ENCODE measurements at places on chromosomes 7 and 10.

GRCh38 chr10:121134711-121135110 is 283.5 kb downstream of the WDR11 start:
- no peak for DNase-seq

GRCh38 chr7:5681423-5681822 is 100.0 kb downstream of the RNF216 start:
- DNase-seq, result no peak

DNA sequence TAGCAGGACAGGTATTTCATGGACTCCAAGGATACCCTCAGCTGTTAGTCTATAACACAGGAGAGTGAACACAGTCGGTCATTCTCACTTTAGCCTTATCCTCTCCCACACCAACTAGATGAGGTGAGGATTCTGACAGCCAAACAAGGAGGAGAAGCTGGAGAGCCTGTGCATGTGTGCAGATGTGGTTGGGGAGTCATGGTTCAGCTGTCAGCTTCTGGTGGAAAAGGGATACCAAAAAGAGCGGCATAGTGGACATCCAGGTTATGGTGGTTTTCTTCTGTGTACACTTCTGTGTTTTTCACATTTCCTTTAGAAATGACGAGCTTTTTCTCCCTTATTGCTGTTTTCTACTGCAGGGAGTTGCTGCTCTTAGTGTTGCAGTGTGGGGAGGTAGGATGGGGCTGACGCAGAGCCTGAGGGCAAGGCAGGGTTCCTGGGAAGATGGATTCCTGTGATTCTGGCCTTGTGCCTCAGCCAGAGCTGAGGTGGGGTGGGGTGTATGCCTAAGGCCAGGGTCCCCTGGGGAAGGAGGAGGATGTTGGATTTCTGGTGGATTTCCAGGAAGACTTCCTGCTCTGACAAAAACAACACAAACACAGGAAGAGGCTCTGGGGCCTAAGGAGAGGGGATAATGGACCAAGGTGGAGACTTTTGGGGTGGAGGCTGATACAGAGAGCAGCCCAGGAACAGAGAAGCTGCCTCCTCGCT is 26.6 kb downstream of the PLAU start:
- DNase-seq, result no peak

DNA sequence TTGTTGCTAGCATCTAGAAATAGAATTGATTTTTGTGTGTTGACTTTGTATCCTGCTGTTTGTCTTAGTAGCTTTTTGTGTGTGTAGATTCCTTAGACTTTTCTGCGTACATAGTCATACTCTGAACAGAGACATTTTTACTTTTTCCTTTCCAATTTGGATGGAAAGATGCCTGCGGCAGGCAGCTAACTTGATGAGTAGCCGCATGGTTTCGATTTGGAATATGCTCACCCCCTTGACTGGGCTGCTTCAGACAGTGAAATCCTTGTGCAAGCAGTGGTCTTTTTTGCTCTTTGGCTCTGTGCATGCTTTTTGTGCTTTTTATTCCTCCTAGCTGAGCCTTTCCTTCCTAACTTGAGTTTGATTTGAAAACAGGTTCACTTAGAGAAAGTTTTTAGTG is 71.8 kb downstream of the HHEX start:
- DNase-seq, result no peak

- DNase-seq, result no peak
Observed at GRCh38 chr7:131919920-131920709, 363.7 kb upstream of the PODXL start.

DNA sequence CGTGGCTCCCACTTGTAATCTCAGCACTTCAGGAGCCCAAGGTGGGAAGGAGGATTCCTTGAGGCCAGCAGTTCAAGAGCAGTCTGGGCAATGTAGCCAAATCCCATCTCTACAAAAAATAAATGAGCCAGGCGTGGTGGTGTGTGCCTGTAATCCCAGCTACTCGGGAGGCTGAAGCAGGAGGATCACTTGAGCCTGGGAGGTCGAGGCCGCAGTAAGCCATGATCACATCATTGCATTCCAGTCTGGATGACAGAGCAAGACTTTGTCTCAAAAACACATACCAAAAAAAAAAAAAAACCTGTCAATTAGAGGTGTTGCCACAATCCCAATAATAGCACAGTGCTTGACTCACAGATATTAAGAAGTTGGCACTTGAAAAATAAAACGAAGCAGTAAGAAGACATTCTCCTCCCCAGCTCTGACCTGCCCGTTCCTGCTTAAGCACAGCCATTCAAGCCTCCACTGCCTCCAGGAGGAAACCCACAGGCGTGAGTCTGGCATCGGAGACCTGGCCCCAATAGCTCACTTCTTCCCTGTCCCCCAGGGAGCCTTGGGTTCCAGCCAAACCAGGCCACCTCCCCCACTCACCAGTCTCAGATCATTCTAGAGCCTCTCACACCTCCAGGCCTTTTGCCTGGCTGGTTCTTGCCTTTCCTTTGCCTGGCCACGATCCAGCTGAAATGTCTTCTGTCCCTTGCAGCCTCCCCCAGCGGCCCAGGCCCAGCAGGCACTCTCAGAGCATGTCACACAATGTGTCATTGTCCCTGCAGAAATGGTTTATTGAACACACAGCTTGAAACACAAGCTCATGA is 45.3 kb upstream of the GTF2I start:
- DNase-seq, result peak; percentile 15

DNA sequence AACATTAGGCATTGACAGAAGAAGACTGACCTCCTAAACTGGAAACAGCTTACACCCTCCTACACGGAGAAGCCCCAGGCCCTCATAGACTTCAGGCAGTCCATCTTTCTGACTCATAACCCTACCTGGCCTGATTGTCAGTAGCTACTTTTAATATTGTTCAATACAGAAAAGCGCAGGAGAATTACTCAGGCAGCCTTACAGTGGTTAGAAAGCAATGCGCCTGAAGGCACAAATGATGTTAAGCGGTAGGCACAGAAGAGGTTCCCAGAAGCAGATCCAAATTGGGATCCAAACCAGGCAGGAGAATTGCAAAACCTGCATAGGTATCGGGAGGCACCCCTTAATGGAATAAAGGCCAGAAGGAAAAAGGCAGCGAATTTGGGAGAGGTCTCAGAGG is 5.4 kb upstream of the CYREN start:
- DNase-seq, result no peak

- DNase-seq, result no peak
Observed at GRCh38 chr10:106158241-106158640, 1006.3 kb downstream of the SORCS1 start.

GRCh38 chr10:116029826-116030225 is 243.2 kb downstream of the GFRA1 start:
- DNase-seq, result no peak

- no peak for DNase-seq
Observed at GRCh38 chr10:113524539-113525490, 28.0 kb upstream of the HABP2 start.

GRCh38 chr7:155374276-155375252 is 76.9 kb downstream of the INSIG1 start:
- DNase-seq, result no peak

DNA sequence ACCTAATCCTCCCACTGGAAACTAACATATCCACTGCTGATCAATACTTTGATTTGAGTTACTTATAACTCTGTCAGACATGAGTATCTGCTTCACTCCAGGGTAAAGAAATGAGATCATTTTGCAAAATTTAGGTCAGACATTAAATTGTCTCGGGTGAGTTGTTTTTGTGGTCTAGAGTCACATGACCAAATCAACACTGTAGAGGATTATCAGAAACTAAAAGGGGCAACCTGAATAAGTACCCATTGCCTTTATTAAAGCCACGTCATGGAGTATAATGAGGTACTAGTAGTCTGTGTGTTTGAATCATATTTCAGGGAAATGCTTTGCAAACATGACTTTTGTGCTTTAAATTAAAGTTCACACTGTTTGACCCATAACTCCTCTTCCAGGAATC is 107.7 kb upstream of the ADO start:
- DNase-seq, result no peak

DNA sequence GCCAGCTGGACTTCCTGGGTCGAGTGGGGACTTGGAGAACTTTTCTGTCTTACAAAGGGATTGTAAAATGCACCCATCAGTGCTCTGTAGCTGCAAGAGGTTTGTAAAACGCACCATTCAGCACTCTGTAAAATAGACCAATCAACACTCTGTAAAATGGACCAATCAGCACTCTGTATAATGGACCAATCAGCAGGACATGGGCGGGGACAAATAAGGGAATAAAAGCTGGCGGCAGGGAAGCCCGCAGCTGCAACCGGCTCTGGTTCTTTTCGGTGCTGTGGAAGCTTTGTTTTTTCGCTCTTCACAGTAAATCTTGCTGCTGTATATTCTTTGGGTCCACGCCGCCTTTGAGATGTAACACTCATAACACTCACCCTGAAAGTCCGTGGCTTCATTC is 151.9 kb downstream of the GALNT17 start:
- no peak for DNase-seq

GRCh38 chr10:97003804-97004201 is 171.7 kb downstream of the LCOR start:
- no peak for DNase-seq

DNA sequence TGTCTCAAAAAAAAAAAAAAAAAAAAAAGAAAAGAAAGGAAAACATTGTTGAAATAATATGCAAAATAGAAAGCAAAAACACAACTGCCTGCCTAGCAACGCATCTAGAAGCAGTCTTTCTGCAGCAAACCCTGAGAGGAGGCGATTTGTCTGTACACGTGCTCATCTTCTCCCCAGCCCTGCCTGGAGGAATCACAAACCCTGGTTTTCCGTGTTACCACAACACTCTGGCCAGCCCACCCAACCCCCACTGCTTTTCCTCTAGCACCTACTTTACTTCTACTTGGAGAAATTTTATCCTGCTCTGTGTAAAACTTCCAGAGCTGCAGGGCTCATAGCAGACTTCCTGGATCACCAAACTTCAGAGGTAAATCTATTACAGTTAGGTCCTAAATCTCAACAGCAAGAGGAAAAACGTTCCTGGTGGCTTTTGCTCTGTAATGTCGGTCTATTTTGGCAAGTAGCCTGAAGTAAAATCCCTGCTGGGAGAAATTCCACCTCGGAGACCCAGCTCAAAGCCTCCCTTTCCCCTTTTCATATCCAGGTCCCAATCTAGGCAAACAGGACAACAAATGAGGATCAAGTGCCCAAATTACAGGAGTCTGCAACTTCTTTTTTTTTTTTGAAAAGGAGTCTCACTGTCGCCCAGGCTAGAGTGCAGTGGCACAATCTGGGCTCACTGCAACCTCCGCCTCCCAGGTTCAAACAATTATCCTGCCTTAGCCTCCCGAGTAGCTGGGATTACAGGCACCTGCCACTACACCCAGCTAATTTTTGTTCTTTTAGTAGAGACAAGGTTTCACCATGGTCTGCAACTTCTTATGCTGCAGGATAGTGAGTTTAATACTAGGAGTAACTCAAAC is 91.6 kb downstream of the DNMBP start:
- DNase-seq, result no peak

- DNase-seq, result no peak
Observed at GRCh38 chr10:33772370-33773252, 438.1 kb upstream of the NRP1 start.

- DNase-seq, result no peak
Observed at GRCh38 chr7:72785166-72785955, 42.6 kb downstream of the TYW1B start.

- DNase-seq, result no peak
Observed at GRCh38 chr10:84895541-84895940, 567.2 kb downstream of the CCSER2 start.

GRCh38 chr10:103888113-103888841 is 29.7 kb downstream of the STN1 start:
- DNase-seq, result no peak

DNA sequence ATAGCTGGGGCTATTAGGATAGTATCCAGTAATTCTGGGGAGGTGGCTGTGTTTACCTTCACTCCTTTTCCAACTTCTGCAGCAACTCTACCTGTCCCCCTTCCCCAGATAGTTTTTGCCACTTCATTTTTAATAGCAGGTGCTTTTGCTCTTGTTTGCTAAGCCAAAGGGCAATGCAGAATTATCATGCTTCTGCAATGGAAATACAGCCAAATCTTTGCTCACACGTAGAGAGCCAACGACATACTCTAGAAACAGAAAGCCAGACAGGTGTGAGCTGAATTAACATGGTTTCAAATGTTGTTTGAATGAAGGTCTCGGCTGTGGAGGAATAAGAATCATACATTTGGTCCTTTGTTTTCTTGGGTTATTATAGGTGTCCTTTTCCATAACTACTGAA is 14.4 kb downstream of the PLEKHS1 start:
- no peak for DNase-seq

DNA sequence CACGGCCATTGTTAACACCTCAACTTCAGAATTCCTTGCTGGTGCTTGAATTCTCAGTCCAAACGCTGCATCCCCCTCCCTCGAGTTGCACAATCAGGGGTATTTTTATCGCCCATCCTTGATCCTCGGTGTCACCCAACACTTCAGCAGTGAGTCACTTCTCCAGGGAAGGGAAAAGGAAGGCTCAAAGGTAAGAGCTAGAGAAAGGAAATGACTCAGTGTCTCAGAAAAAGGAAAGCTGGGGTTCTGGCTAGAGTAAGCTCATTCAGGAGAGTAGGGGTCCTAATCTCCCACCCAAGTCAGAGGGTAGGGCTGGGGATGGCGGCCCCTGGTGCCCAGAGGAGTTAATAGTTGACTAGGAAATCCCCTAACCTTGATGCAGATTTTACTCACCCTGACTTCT is 39.8 kb upstream of the TRIM8 start:
- DNase-seq, result no peak

DNA sequence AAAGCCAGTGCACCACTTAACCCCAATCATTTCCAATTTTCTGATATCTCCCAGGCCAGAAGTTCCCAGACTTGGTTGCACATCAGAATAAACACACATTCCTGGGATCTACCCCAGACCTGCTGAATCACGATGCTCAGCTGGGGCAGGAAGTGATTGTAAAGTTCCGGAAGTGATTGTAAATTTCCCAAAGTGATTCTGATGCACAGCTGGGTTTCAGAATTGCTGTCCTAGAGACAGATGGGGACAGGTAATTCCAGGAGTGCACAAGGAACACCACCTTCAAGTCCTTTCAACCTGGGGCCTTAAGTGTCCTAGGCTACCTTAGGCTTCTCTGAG is 104.2 kb upstream of the EEPD1 start:
- DNase-seq, result no peak

DNA sequence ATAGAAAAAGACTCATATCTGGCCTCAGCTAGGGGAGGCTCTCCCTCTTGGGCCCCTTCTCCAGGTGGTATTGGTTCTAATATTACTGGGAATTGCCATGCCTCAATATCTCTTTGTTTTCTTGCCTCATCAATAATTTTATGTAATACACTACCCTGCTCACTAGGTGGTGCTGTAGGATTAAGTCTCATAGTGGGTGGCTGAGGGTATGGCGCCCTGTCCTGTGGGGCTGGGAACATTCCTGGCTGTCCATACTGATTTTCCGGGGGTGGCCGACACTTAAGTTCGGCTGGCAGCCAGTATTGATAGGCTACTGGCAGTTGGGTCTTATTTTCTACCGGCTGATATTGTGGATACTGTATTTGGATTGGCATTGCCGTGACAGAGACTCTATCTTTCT is 9.0 kb upstream of the TAS2R3 start:
- no peak for DNase-seq

GRCh38 chr7:45593121-45593541 is 19.0 kb downstream of the ADCY1 start:
- no peak for DNase-seq

DNA sequence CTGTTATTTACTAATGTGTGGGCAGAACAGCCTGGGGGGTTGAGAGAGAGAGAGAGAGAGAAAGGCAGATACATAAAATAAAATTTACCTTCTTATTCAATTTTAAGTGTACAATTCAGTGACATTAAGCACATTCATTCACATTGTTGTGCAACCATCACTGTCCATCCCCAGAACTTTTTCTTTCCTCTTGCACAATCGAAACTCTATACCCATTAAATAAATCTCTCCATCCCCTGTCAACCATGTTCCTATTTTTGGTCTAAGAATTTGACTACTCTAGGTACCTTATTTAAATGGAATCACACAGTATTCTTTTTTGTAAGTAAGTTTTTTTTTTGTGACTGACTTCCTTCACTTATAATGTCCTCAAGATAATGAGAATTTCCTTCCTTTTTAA is 181.6 kb downstream of the SND1 start:
- no peak for DNase-seq
